ENCODE measurements at places on chromosomes 1 and 21.

GRCh38 chr1:4160181-4160580 lies 260.1 kb upstream of the C1orf174 start:
- no peak for DNase-seq

DNA sequence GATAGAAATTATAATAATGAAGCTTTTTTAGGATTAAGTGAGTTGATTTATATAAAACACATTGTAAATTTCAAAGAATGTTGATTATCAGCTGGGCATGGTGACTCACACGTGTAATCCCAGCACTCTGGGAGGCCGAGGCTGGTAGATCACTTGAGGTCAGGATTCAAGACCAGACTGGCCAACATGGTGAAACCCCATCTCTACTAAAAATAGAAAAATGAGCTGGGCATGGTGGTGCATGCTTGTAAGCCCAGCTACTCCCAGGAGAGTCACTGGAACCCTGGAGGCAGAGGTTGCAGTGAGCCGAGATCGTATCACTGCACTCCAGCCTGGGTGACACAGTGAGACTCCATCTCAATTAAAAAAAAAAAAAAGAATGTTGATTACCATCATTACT lies 18.4 kb downstream of the ADAMTS1 start:
- DNase-seq = no peak

DNA sequence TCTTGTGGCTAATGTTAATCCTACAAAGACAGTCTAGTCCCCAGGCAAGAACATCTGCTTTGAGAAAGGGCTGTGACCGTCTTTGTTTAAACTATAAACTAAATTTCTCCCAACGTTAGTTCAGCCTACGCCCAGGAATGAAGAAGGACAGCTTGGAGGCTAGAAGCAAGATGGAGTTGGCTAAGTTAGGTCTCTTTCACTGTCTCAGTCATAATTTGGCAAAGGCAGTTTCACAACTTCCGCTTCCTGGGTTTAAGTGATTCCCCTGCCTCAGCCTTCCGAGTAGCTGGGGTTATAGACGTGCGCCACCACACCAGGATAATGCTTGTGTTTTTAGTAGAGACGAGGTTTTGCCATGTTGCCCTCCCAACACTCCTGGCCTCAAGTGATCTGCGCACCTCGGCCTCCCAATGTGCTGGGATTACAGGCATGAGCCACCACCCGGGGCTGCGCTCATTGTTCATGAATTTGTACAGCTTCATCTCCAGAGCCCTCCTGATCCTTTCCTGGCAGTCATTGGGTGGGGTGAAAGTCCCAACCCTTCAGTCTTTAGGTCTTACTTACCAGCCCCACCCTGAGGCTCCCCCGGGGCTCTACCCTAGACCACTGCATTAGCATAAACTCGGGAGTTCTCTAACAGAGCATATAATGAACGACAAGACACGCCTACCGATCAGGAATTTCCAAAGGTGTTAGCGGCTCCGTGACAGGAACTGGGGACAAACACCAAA lies 4.9 kb upstream of the MASP2 start:
- no peak for DNase-seq

GRCh38 chr21:35178827-35179226 lies 129.7 kb upstream of the RUNX1 start:
- DNase-seq = no peak

DNA sequence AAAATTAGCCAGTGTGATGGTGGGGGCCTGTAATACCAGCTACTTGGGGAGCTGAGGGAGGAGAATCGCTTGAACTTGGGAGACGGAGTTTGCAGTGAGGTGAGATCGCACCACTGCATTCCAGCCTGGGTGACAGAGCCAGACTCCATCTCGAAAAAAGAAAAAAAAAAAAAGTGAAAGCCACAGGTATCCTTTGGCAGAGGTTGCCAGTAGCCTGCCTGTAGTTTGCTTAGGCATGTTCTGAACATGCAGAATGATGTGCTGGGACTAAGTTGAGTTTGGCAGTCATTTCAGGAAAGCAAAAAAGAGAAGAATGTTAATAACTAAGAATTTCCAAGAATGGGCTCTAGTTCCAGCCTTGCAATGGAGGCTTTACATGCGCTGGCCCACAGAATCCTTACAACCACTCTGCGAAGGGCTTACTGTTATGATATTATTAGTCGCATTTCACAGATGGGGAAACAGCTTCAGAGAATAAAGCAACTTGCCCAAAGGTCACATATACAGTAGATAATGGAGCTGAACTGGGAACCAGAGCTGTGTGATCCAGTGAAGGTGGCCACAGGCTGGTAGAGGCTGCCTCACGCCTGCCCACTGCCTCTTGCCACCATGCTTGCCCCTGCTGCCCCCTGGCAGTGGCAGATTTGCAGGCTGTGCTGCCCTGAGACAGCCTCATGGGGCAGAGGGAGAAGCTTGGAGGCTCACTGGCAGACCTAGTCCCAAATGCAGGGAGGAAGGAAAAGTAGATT lies 66.5 kb upstream of the LYST start:
- no peak for DNase-seq

DNA sequence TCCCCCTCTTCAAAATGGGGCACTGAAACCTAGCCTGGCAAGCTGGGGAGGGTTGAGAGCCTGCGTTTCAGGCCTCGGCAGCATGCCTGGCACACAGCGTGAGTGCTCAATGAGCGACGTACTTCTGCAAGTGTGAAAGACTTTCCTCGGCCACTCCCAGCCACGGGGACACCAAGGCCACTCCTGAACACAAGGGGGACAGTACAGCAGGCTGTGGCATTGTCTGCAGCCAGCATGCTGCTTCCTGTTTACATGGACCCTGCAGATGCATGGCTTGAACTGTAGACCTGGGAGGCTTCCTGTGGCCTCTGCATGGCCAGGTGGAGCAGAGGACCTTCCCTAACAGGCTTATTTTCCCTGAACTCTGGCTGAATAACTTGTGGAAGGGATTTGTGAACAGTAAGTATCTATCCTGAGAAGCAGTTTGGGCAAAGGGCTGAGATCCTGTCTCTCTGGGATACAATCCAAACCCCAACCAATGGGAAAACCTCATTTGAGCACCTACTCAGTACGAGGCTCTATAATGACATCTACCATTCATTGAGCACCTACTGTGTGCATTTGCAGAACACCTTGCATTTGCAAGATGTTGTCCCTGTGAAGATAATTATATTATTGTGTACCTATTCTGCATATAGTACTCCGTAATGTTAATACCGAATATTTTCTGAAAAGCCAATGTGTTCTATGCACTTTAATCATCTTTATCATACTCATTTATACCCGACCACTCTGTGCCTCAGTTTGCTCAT lies 9.9 kb upstream of the HSPG2 start:
- no peak for DNase-seq

GRCh38 chr1:214824763-214825162 lies 221.8 kb downstream of the CENPF start:
- no peak for DNase-seq

DNA sequence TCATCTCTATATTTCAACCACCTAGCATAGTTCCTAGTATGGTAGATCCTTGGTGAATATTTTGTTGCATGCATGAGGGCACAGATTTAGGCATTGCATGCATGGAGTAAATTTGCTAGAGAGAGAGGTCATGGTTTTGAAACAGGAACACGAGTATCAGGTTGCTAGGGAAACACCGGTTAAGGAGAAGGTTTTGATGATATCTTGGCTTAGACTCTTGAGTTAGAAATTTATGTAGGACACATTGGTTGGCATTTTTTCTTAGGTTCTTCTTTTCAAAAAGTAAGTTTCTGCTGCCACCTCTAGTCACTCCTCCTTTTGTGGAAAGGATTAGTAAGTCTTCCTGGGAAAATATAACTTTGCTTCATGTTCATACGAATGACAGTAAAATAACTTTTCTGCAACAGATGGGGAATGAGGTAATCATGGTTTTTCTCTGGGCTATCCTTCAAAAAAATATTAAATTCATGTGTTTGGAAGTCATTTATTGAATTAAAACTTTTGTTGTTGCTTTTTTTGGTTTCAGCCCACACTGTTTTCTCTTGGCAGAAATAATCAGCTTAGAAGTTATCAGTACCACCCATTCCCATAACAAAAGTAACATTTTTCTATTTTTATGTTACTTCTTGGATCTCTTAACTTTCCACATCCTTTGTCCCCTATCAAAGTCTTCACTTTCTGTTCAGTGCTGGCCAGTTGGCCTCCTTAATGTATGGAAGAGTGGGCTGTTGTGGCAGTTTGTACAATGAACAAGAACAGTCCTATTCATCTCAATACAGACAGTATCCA lies 97.3 kb downstream of the PLA2G4A start:
- no peak for DNase-seq

- DNase-seq = no peak
Measured at GRCh38 chr1:33005838-33006421, 30.8 kb downstream of the AK2 start.

GRCh38 chr1:230120289-230120920 lies 53.4 kb downstream of the GALNT2 start:
- DNase-seq = no peak

- peak; percentile 45 for DNase-seq
Measured at GRCh38 chr1:66752000-66752592, at the start of gene DYNLT5. TSS of gene DYNLT5 (plus strand) at chr1:66752459. CDS start at chr1:66754659, 2,200 bp downstream.

DNA sequence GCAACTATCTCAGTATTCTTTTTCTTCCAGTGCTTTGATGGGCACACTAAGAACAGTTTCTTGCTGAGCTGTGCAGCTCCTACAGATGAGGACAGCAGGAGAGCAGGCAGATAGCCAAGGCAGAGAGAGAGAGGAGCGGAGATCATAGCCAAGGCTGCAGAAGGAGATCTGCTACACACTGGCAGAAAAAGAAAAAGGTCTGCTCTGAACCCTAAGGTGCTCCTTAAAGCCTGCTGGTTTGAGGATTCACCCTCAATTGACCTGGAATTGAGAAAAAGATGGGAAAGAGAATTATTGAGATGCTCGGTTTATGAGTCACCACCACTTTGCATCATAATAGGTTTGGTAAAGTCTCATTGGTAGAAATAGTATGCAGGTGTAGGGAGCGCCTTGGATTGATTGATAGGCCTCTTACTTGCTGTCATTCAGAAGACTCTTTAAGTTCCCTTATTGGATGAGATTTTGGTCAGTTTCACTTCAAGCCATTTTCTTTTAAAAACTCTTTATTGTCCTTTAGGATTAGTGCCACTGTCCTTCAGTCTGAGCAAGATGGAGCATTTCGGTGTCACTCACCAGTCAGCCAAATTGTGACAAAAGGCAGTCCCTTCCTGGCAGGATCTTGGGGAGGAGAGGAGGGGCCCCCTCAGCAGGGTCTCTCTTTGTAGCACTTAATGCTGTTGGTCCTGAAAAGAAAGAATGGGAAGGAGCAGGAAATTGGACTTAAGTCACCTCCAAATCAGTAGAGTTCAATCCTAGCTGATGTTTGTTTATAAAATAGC lies 685.0 kb downstream of the ADGRL2 start:
- no peak for DNase-seq

DNA sequence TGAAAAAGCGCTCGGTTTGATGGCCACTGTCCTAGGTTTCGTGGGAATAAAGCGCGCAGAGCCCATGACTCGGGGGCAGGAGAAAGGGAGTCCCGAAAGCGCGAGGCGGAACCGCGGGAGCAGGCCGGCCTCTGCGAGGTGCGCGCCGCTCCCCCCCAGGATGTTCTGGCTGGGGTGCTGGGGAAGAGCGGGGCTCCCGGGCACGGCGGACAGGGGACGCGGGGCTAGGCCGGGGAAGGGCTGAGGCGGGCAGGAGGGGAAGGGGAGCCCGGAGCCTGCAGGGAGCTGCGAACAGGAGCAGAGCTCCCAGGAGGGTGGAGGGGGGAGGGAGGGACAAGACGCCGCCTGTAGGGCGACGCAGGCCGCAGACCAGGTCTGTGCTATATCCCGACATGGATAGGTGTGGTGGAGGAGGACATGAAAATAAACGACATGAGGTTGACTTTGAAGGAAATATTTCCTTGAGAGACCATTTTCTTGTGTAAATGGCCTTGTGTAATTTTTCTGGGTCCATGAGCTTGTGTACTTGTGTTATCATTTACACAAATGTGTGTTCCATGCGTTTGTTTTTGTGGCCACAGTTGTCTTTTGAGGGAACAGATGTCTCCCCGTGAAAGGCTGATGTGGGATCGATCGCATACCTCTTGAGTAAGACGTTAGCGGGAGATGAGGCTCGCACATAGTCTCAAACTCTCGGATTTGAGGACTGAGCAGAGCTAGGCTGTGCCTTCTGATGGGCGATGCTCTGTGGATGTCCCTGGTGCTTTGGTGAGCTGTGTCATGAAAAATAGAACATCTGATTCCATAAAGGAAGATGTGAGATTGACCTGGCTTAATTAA lies 1.3 kb downstream of the PCNT start:
- peak; percentile 22 for DNase-seq

DNA sequence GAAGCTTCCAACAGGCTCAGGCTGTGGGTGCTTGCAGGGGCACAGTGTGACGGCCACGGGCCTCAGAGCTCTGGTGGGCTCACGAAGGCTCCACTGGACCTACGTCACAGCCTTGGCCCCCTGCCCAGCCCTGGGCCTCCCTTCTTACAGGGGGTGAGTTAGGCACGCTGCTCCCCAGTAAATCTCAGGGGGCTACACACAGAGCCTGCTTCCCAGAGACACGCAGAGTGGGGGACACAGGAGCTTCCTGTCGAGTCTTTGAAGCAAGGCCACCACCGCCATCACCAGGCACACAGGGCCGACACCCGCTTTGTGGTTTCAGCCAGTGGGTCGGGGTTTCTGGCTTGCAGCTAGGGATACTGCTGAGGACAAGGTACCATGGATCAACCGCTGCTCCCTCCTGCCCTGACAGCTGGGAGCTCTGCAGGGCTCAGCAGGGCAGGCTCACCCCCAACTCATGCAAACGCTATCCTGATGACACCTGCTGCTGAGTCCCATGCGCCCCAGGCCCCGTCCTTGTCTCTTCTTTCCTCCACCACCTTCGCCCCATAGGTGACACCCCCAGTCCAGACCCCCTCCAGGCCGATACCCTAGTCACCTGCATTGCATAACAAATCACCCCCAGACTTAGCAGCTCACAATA lies 5.5 kb upstream of the CFAP410 start:
- DNase-seq = no peak

DNA sequence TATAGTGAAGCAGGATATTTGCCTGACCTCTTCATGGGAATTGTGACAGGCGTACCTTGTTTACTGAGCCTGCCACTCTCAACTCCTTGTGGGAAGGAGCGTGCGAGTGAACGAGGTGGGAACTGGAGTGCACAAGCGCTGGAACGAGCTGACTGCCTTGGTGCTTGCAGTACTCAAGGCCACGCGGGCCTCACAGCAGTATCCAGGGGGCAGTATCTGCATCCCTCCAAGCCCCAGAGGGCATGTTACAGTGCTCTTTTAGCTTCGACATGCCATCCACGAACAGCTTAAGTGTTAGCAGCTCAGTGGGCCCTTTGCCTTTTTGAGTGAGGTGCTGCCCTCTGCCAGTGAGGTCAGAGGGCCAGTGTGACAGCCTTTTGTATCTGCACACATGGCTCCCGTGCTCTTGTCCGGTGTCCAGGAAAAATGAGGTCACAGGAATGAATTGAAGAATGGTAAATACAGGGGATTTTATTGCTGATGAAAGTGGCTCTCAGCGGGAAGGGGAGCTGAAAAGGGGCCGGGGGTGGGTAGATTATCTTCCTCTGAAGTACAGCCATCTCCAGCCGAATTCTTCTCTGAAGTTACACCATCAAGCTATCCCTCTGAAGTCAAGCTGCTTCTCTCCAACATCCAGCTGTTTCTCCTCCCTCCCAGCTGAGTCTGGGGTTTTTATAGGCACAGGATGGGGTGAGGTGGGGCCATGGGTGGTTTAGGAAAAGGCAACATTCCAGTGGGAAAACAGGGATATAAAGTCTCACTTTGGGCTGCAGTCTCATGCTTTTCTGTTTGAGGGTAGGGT lies 69.3 kb downstream of the EPB41 start:
- no peak for DNase-seq

- DNase-seq = no peak
Measured at GRCh38 chr1:32336963-32337675, 1.1 kb upstream of the MARCKSL1 start.

GRCh38 chr1:1318131-1318652 lies 6.3 kb downstream of the INTS11 start:
- peak; percentile 59 for DNase-seq

Measured in occipital lobe (tissue), 3 donors.